ENCODE measurements at places on chromosomes 5 and 9.

GRCh38 chr5:59354811-59355210 lies 538.7 kb downstream of the PDE4D start:
- DNase-seq, result no peak

DNA sequence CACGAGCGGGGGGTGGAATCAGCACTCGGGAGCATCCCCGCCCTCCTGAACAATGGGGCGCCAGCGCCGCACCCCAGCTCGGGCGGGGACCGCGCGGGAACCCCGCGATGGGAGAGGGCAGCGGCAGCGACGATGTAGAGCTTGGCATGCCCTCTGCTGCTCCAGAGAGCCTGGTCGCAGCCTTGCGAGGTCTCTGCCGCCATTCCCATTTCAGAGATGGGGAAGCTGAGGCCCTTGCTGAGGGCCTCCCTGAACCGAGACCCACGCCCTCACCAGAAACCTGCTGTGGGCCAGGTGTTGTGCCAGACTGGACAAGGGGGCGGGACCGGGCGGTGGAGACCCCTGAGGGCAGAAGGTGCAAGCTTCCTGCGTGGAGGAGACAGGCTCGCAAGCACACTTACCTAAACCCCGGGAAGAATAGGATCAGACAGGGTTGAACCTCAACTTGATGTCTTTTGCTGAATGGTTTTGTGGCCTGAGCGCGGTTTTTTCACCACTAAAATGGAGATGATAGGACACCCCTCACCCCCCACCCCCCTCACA lies 647 bp upstream of the MEGF9 start:
- no peak for DNase-seq

GRCh38 chr5:150489360-150490295 lies 18.3 kb upstream of the NDST1 start:
- DNase-seq, result no peak

DNA sequence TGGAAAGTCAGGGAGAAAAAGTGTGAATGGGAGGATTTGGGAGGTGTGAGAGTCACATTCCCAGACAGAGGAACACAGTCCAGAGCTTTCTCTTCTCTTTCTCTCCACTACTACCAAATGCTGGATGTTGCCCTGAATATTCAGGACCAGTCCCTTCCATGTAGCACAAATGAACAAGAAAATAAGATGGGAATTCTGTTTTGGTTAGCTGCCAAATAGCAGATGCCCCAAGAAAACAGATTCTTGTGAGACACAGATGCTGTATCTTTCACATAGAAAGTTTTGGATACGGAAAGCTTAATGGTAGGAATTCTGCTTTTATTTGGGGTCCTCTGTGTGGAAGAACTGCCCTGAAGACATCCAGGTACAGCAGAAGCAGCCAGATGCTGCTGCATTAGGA lies 37.8 kb downstream of the PRLR start:
- DNase-seq, result no peak

- peak; percentile 59 for DNase-seq
Observed at GRCh38 chr9:5879419-5880181, 11.1 kb upstream of the MLANA start.

- DNase-seq, result no peak
Observed at GRCh38 chr9:99411068-99411467, 189.0 kb downstream of the SEC61B start.

DNA sequence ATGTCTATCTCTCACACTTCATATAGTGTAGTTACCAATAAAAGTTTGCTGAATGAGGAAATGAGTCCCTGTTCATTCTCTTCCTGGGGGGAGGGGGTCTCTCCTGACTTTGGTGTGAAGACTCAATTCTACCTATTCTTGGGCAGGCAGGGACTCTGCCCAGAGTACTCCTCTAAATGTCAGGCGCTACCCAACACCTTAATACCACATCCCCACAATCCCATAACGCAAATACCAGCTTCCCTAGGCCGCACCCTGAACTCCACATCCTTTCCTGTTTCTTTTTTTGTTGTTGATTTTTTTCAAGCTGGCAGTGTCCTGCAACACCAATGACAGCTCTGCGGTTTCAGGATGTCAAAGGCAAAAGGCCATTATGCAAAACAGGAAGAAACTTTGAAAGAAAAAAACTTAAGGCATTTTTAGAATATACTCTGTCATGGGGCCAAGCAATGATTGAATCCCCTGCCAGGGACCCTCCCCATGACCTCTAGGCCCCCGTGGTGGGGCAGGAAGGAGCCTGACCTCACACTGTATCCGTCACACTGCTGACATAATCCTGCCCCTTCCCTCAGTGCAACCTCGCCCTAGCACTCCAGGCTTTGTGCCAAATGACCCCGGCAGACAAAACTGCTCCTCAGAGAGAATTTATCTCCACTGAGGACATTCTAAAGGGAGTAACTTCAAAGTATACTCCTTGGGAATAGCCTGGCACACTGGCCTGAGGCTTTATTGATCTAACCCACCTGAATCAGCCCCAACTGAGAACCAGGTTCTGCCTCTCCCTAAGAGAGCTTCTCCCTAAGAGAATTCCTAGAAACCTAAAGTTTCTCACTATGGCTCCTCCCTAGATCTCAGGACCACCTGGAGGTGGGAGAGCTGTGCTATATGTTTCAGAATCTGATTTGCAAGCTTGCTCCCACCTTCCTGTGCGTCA lies 8.0 kb downstream of the B4GALT1 start:
- DNase-seq, result no peak

DNA sequence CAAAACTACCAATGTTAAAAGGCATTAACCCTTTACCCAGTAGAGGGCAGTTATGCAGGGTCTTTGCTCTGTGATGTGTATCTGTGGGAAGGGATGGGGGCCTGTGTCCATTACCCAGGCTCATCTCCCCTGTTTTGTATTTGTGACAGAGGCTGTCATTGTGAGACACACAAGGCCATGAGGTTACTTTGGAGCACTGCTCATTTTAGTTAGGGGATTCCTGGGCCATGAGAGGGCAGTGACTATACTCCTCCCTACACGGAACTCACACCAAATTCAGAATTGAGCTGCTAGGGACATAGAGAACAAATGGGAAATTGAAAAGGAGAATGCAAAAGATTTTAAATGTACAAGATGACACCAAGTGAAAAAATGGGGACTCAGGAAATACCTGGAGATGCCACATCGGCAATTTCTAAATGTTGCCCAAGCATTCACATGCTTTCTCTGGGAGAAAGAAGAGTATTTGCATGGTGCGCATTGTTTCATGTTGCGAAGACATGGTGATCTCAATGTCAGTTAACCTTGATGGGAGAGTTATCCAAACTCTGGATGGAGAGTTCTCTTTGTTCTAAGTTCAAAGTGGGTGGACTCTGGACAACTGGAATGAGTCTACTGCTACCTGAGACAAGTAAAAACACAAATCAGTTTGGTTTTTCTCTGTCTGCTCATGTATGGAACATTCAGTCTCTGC lies 32.5 kb downstream of the C9orf152 start:
- DNase-seq, result no peak

DNA sequence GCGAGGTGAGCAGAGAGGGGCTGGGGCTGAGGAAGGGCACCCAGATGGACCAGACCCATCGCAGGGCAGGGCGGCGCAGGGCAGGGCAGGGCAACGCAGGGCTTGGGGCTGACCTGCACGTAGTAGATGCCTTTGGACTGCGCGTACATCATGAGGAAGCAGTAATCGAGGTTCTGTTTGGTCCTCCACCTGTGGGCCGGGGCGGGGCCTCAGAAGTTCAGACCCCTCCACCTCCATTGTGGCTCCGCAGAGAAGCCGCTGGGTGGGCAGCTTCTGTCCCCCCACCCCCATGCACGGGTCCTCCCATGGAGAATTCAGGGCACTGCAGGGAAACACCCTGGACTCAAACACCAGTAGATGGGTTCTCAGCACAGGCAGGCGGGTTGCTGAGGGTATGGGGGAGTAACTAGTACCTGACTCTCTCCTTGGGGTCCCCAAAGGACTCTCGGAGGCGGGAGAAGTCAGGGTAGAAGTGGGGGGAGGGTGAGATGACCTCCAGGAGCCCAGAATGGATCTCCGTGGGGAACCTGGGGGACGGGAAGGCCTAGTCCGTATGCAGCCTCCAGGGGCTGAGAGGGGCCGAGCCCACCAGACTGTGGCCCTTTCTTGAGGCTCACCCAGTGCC lies 6.4 kb downstream of the LTC4S start:
- no peak for DNase-seq

DNA sequence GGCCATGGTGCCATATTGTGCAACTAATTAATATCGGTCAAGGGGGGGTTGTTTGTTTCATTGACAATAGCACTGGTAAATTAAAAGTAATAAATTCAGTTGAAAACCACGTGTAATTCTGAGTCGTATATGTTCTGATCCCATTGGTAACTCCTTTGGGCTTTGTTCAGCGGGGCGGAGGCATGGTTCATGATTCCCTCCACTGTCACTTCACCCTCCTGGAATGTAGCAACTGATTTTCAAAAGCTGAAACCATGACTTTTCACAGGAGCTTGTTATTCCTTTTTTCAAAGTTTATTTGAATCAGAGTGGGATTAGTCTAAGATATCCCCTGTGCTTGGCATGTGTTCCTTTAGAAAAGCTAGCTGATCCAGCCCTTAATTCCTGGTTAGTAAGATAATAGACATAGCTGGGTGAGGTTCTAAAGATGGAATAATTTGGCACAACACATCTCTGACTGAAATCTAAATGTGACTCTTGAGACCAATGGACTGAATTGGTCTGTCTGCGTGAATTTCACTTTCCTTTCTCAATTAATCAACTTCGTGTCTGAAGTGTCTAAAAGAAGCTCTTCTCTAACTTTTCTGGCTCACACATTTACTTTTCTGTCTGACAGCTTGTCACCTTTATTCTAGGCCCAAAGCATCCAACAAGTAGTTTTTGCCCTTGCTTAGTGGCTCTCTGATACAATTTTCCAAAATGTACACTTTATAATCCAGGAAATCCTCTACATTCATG lies 185.7 kb upstream of the VCAN start:
- no peak for DNase-seq

DNA sequence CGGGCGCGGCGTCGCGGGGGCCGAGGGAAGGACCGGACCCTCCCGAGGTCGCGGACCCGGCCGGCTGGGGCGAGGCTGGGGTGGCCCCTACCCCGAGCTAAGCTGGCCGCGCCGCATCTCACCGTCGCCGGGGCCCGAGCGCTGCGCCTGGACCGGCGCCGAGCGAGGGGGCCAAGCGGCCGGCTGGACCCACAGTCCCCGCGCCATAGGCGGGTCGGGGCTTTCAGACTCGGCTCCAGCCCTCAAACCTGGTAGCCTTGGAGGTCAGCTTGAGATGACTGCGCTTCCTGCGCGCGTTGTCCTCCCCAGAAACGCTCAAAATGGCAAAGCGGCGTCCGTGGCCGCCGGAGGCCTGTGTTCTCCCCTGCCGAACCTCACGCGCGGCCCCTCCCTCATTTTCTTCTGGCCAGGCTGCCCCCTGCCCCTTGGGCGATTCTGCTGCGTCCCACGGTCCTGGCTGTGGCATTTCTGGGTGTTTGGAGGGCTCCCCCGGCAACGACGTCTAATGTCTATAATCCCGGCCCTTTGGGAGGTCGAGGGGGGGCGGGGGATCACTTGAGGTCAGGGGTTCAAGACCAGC lies 8.7 kb upstream of the GRIN1 start:
- DNase-seq, result no peak

DNA sequence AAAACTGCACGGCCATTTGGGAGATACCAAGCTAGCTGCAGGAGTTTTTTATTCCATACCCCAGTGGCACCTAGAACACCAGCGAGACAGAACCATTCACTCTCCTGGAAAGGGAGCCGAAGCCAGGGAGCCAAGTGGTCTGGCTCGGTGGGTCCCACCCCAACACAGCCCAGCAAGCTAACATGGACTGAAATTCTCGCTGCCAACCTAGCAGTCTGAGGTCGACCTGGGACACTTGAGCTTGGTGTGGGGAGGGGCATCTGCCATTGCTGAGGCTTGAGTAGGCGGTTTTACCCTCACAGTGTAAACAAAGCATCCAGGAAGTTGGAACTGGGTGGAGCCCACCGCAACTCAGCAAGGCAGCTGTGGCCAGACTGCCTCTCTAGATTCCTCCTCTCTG lies 108.9 kb upstream of the CHD1 start:
- DNase-seq, result no peak

DNA sequence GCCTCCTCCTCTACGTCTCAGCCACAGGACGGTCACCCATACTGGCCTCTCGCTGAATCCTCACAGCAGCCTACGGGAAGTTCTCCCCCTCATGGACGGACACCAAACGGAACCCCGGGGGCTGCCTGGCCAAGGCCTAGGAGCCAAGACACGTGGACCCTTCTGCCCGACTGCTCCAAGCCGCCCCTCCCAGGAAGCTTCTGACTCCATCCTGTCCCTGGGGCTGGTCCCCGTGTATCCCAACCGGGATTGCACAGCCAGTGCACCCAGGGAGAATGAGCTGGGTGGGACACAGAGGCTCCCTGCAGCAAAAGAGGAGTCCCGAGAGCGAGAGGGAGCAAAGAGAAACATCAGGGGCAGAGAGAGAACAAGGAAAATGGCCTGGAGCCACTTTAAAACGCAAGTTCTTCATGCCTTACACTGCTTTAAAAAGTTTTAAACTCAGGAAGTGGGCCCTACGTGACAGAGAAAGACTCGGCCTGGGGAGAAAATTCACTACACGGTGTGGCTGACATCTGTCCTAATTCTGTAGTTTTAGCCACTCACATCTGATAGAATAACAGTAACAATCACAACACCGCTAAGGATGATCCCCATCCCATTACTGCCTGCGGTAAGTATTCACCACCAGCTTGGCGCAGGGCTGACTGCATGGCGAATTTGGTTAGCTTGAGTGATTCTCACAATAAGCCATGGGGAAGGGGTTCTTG lies 3.0 kb downstream of the FAM78A start:
- no peak for DNase-seq

DNA sequence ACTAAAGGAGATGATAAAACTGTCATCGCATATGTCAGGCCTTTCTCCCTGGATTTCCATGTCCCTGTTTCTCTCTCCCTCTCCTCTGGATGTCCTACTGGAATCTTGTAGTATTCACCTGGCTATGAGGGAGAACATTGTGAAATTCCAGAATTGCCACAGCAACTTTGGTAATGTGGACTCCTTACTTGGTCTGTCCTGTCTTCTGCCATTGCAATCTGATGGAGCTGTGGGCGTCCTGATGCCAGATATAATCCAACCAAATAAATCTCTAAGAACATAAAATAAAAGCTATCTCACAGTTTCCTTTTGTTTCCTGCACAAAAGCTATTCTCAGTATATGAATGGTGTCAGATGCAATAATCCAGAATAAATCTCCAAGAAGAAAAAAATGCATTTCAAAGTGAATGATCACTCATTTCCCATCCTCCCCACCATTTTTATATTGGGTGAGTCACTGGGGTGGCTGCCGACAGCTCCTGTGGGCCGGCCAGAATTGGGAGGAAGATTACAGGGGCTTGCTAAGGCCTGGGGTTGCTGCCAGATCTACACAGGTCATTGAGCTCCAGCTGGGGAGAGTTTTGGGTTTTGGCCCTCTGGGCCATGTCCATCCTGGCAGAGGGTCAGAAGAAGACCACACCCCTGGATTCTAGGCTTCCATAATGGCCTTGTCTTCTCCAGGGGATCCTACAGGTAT lies 160.7 kb upstream of the PITX1 start:
- no peak for DNase-seq

- no peak for DNase-seq
Observed at GRCh38 chr9:130246126-130246525, 19.4 kb upstream of the HMCN2 start.

- no peak for DNase-seq
Observed at GRCh38 chr5:79416499-79416898, 97.4 kb downstream of the HOMER1 start.
